Calu3 (cell line): ENCODE measurements at places on chromosomes 4 and X.

DNA sequence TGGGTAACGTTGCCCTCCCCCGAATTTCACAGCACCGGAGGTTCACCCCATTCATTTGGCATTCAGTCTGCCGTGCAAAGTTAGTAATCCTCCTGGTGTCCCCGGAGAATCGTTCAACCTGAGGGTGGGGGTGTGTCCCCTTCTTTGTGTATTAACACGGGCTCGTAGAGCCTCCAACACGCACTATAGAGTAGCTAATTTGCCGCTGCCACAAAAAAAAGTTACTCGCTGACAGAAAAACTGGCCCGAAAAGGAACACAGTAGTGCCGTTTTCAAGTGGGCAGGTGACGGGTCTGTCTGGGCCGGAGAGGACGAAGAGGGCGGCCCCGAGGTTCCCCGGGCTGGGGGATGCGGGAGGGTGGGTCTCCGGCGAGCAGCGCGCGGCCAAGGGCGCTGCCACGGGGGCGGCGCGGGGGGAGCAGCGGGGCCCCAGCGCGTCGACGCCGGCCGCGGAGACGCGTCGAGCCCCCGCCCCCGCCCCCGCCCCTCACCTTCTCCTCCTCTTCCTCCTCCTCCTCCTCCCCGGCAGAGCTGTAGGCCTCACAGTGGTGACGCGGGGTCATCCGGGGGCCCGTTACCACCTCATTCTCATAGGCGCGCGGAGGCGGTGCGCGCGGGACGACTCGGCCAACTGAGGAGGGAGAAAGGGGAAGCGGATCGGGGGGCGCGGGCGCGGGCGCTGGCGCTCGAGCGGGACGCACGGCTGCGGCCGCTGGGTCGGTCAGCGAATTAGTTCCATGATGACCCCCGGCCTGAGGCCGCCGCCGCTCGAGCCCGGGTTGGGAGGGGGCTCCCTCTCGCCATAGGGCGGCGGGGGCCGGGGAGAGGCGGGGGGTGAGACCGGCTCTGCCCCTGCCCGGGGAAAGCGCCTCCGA lies 571 bp downstream of the CCNI start:
- DNase-seq: peak; percentile 62

GRCh38 chrX:39581411-39581810 lies 516.3 kb downstream of the BCOR start:
- peak; percentile 22 for DNase-seq

GRCh38 chrX:68868902-68869800 lies 40.3 kb downstream of the EFNB1 start:
- no peak for DNase-seq

- no peak for DNase-seq
Observed at GRCh38 chr4:127416115-127416514, 216.6 kb upstream of the INTU start.

DNA sequence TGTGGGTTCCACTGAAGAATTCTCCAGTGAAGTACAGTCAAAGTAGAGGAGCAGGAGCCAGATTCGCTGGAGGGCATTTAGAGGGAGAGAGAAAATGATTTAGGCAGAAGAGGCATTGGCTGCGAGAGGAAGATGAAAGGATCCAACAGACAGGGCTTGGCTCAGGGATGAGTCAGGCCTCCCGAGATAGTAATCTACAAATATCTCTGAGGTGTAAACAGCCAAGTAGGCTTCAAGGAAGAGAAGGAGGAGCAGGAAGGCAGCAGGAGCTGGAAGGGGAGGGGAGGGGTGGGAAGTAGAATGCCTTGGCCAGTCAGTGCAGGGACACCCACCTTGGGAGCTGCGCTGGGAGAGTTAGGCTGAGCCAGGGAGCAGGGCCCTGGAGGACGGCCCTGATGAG lies 55.5 kb downstream of the PJA1 start:
- DNase-seq: no peak

GRCh38 chrX:21993265-21993664 lies 38.9 kb upstream of the PHEX start:
- no peak for DNase-seq

GRCh38 chr4:20403846-20404245 lies 152.1 kb downstream of the SLIT2 start:
- DNase-seq: no peak

- DNase-seq: no peak
Observed at GRCh38 chr4:129223945-129224344, 128.0 kb downstream of the C4orf33 start.

DNA sequence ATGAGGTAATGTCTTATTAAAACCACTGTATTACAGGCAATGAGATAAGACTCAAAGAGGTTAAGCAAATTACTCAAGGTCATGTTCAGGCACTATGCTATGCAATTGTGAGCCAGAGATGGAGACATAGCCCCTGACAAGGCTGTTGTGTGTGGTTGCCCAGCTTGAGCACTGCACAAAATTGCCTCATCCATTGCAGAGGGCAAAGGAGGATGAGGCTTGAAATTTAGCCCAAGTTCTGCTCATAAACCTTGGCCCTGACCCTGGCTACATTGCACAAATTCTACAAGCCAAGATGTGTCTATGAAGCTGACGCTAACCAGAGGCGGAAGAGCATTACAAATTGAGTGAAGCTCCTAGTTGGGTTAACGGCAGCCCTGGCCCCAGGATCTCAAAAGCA lies 65.6 kb upstream of the PGM2 start:
- no peak for DNase-seq

GRCh38 chr4:183875251-183875825 lies 29.8 kb upstream of the STOX2 start:
- no peak for DNase-seq

DNA sequence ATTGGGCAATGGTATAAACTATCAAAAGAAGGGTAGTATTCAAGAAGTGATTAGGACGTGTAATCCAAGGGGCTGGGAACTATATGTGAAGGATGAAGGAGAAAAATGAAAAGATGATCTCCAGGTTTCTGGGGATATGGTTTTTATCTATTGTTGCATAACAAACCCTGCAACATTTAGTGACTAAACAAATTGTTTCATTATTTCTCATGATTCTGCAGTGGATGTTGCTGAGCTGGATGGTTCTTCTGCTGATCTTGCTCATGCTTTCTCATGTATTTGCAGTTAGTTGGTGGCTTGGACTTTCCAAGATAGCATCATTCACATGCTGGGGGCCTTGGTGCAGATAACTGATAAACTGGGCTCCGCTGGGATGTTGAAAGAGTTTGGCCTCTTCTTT lies 29.1 kb downstream of the PHOX2B start:
- no peak for DNase-seq

DNA sequence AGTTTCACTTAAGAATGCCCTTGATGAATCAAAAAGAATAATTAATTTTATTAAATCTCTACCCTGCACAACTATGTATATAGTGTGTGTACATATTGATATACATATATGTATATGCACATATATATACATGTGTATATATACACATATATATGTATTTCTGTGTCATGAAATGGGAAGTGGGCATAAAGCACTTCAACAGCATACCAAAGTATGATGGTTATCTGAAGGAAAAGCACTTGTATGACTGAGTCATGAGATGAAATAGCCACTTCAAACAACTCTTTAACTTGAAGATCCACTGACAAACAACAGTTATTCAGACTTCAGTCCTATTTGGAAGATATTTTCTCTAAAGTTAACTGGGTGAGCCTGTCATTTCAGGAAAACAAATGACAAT lies 16.3 kb downstream of the RNF128 start:
- no peak for DNase-seq

DNA sequence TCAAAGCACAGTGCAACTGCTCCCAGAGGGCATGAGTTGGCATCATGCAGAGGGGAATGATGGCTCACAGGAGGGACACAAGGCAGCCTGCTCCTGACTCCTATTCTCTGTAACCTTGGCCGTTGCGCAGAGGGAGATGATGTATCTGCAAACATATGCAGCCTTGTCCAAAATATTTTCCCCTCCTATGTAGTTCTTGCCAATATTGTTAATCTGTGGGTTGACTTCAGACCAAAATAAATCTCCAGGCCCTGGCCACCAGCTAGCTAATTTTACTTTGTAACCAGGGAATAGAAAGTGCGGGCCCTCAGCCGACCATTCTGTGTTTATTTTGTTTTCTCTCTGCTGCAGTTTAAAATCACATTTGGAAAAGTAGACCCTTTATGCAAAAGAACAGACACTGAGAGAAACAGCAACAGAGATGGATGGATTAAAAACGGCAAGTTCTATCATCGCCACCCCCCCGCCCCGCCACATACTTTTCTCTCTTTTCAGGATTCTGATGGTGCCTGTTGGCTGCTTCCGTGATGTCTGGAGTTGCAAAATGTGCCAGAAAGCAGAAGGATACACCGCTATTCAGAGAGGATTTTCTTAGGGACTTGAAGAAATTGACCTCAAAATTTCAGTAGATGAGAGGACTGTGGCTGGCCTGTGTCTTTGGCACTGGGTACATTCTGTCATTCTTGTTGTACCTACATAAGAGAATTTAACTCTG lies 185.3 kb upstream of the BCOR start:
- DNase-seq: no peak

DNA sequence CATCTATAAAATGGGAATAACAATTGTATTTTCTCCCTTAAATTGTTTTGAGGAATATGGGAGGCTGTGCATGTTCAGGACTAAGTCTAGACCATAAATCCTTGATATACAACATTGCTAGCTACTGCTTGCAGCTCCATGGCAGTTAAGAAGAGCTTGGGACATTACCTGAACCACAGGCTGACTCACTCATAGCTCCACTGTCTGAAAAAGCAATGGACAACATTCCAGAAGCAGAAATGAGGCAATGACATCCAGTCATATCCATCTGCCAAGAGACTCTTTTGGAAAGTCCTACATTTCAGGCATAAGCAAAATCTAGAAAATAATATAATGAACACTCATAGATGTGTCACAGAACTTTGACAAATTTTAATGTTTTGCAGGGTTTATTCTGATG lies 167.3 kb upstream of the LEF1 start:
- no peak for DNase-seq

DNA sequence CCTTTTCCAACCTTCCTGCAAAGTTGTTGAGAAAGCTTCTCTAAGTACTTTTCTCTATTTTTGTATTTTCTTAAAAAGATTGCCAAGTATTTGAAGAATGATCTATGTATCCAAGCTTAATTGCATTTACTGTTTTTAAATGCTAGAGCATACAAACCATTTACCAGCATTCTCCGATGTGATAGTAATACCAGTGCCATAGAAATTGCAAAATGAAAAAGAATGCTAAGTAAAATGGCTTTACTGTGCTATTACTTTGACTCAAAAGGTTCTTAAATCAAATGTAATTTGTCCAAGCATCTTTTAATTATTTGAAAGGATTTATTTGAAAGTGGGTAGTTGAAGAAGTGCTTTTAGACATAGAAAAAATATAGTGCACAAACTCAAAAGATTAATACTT lies 1183.2 kb downstream of the RAPGEF2 start:
- no peak for DNase-seq
